ENCODE measurements at places on chromosomes 4 and X.

- DNase-seq, result no peak
Observed at GRCh38 chr4:145589916-145590702, 29.1 kb upstream of the MMAA start.

- DNase-seq, result peak; percentile 1
Observed at GRCh38 chrX:13131396-13132137, 87.1 kb upstream of the FAM9C start.

- no peak for DNase-seq
Observed at GRCh38 chrX:41258871-41259270, 75.1 kb upstream of the DDX3X start.

- DNase-seq, result no peak
Observed at GRCh38 chr4:6050551-6050950, 32.3 kb upstream of the C4orf50 start.

DNA sequence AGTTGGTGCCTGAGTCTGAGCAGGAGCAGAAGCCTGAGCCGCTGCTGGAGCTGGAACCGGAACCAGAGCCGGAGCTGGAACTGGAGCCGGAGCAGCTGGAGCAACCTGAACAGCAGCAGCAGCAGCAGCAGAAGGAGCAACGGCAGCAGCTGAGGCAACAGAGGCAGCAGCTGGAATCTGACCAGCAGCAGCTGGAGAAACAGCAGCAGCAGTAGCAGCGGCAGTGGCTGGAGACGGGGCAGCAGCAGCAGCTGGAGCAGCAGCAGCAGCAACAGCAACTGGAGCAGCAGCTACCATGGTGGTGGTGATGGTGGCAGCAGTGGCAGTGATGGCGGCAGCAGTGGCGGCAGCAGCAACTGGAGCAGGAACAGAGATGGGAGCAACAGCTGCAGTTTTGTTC, 61.5 kb downstream of the AMOT start:
- DNase-seq, result no peak

DNA sequence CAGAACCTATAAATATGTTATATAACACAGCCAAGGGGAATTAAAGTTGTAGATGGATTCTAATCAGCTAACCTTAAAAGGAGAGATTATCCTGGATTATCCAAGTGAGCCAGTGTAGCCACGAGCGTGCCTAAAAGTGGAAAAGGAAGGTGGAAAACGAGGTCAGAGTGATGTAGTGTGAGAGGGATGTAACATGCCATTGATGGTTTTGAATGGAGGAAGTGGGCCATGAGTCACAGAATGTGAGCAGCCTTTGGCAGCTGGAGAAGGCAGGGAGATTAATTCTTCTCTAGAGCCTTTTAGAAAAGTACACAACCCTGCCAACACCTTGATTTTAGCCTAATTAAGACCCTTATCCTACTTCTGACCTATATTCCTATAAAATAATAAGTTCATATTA, 149.1 kb downstream of the SLC39A8 start:
- no peak for DNase-seq

DNA sequence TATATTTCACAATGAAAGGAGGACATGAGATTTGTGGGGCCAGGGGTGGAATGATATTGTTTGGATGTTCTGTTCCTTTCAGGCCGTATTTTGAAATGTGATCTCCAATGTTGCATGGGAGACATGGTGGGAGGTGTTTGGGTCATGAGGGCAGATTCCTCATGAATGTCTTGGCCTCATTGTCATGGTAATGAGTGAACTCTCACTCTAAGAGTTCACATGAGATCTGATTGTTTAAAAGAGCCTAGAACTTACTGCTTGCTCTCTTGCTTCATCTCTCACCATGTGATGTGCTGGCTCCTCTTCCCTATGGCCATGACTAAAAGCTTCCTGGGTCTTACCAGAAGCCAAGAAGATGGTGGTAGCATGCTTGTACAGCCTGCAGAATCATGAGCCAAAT, 1183.0 kb downstream of the TECRL start:
- no peak for DNase-seq

GRCh38 chr4:148444296-148445070, 2.3 kb upstream of the NR3C2 start:
- peak; percentile 37 for DNase-seq

DNA sequence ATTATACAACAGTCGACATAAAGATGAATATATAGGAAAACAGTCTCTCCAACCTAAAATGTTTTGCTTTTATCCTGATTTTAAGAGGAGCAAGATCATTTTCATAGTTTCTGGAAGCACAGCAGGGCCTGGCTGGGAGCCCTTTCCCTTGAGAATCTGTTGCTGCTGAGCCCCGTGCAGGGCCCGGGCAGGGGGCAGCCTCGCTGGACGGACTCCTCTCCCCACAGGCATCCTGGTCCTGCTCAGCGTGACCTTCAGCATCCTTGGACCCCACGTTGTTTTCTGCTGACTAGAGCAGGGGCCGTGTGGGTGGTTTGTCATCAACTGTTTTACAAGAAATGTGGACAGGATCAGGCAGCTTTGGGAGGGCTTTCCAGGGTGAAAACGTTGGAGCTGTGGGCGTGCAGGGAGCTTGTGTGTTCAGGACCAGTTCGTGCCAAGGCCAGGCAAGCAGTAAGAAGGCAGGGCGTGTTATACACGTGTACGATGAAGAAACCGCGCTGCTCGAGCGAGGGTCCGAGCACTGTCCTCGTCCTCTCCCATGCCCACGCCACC, 25.0 kb downstream of the CPZ start:
- DNase-seq, result no peak

GRCh38 chr4:54999003-54999402, 126.4 kb downstream of the KDR start:
- no peak for DNase-seq

- no peak for DNase-seq
Observed at GRCh38 chr4:36310216-36310615, 28.8 kb downstream of the DTHD1 start.

GRCh38 chr4:46554760-46555465, 165.0 kb upstream of the GABRA2 start:
- no peak for DNase-seq

GRCh38 chr4:84948056-84948455, 18.4 kb downstream of the WDFY3 start:
- no peak for DNase-seq

DNA sequence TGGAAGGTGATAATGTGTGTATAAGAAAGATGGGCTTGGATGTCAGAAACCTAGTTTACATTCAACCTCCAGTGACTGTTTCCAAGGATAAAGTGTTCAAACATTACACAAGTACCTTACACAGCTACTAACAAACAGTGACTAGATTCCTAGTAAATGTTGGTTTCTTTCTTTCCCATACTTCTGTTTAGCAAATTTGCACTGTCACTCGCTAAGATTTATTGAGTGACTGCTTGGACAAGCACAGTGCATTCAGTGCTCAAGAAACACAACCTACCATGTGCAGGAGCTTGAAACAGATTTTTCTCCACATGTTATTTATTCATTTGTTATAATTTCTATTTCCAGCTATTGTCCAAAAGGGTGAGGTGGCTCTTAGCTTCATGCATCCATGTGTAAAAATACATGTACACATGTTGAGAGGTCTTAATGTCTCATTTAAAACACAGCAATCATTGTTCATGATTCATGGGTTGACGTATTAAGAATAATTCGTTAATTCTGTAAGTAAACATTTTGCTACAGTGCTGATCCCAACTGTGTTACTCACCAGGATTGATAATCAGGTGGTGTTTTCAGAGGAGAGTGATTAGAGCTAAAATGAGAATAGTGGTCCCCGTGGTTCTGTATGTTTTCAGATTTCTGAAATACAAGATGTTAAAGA, 153.0 kb downstream of the DCLK2 start:
- no peak for DNase-seq

GRCh38 chrX:2533424-2533823, 32.6 kb upstream of the DHRSX start:
- DNase-seq, result no peak

- no peak for DNase-seq
Observed at GRCh38 chr4:25969374-25970155, 55.5 kb downstream of the SMIM20 start.

- no peak for DNase-seq
Observed at GRCh38 chr4:89352541-89352940, 44.9 kb upstream of the GPRIN3 start.

DNA sequence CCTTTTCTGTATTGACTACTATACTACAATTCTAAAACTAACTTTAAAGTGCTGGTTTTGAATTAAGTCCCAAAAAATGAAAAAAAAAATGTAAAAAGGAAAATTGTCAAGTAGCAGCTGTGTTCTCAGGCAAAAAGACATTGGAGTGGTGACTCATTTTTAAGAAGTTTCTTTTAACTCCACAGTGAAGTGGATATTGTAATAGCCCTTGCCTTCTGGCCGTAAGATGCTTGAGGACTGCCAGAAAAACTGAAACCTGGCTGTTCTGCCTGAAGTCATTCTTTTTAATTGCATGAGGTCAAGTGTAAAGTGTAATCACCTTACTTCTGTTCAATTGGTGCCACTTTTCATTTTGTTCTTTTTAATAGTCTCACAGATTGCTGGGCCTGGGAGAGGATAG, 28.9 kb downstream of the SPANXD start:
- DNase-seq, result peak; percentile 0

DNA sequence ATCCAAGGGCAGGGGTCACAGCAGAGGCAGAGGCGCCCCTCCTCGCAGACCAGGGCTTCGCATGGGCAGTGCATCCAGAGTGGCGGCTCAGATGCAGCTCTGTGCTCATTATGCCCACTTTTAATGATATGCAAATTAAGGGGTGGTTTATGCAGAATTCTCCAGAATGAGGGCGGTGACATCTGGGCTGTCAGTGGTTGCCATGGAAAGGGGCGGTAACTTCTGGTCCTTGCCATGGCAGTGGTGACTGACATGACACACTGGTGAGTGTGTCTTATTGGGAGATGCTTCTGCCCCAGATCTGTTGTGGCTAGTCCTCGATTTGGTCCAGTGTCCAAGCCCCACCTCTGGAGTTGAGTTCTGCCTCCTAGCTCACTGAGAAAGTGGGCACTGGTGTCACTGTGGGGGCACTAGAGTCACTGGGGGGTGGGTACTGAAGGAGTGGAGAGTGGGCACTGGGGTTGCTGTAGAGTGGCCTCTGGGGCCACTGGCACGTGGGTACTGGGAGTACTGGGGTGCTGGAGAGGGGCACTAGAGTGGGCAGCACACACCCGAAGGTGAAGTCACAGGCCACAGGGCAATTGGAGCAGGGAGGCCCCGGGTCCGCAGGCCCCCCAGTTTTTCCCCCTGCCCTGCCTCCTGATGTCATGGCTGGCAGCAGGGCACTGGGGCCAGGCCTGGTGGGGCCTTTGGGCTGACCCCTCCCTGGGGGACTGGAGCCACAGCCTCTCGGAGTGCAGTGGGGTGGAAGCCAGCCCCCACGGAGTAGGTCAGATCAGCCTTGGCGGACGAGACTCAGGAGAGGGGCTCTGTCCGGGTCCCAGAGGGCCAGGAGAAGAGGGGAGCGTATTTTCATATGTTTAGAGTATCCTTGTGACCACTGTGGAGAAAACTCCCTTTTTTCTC, 98.6 kb upstream of the NKX1-1 start:
- DNase-seq, result no peak

GRCh38 chr4:137367620-137368019, 164.7 kb downstream of the PCDH18 start:
- no peak for DNase-seq

DNA sequence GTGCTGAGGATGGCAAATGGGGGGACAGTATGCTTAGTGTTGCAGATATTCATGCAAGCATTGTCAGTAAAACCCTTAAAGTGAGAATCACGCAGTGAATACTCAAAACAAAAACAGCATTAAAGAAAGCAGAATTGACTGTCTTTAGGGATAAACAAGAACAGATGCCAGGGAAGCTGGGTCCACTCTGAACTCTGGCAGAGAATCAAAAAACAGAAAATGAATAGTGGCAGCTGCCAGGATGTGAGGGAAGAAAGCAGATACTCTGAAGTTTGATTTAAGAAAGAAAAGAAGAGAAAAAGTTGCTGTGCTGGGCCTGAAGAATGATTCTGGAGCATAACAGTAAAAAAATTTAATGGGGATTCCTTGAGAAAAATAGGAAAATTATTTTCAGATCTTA, 131.5 kb downstream of the GABRA2 start:
- peak; percentile 10 for DNase-seq

DNA sequence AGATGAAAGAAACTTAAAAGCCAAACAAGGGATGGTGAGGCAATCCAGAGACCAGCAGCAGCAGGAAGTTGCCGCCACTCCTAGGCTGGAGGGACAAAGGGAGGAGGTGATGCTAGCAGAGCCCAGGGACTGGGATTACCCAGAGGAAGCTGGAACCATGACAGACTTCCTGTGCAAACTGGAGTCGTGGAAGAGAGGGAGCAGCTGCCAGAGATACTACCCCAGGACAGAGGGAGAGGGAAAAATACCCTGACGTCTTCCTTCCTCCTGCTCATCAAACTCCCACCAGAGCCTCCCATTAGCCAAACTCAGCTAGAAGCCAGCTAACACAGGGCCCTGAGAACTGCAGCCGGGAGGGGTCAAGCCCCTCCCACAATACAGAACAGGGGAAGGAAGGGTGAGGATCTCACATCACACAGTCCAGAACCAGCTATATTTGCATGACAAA, 101.2 kb upstream of the KLF3 start:
- DNase-seq, result no peak

GRCh38 chr4:158428242-158428641, 93.4 kb upstream of the RXFP1 start:
- no peak for DNase-seq

- DNase-seq, result no peak
Observed at GRCh38 chr4:170589597-170590191, 499.9 kb upstream of the AADAT start.

DNA sequence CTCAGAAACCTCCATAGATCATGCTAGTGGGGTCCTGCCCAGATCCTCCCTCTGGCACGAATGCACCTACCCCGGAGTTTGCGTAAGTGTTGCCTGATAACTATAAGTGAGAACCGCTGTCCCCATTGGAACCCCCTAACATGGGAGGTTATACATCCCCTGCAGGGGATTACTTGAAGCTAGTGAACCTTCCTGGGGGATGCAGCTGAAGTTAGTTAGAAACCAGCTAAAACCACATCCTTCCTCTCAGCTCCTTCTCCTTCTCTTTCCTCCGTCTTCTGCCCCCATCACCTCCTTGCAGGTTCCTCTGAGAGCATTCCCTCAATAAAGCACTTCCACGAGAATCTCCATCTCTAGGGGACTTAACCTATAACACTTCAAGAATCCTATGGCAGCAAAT, 95.0 kb downstream of the ZNF827 start:
- DNase-seq, result no peak

GRCh38 chr4:100694467-100694866, 176.6 kb upstream of the EMCN start:
- DNase-seq, result no peak

DNA sequence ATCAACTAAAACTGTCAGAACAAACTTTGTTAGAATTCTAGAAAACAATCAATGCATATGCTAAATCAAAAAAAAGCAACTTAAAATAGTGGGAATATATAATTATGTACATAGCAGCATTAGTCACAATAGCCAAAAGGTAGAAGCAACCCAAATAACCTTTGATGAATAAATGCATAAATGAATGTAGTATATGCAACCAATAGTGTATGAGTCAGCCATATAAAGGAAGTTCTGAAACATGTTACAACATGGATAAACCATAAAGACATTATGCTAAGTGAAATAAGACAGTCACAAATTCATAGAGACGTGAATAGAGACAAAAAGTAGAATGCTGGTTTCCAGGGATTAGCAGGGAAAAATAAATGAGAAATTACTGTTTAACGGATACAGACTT, 762.8 kb upstream of the INTU start:
- no peak for DNase-seq
